Right atrium auricular region (tissue), 2 donors: ENCODE measurements at places on chromosomes 2 and 18. TPM values are rescaled to one million over a fixed set of nuclear protein-coding genes. Genes with fewer than 3 reads are reported as not detected.

CYB5A gene
- 73.5 TPM for total RNA-seq

GRCh38 chr2:70954886-70955285, 19.2 kb downstream of the ATP6V1B1 start:
- H3K4me1 ChIP-seq, result no peaks in the 10 kb centered on the region
- no peak for DNase-seq
- no peaks in the 10 kb centered on the region for H3K27me3 ChIP-seq
- H3K4me3 ChIP-seq, result no peak overlapping the region
- H3K27ac ChIP-seq, result no peak overlapping the region
- H3K36me3 ChIP-seq, result no peaks in the 10 kb centered on the region

- no peaks in the 10 kb centered on the region for H3K27me3 ChIP-seq
- H3K27ac ChIP-seq, result no peak overlapping the region
- H3K36me3 ChIP-seq, result no peaks in the 10 kb centered on the region
Measured at GRCh38 chr2:217166241-217166850, 306.5 kb upstream of the TNP1 start.

ACMSD gene
- total RNA-seq, result not detected

CPS1 gene
- 1.9 TPM for total RNA-seq

PTPRN gene
- total RNA-seq, result 0.74 TPM

DNA sequence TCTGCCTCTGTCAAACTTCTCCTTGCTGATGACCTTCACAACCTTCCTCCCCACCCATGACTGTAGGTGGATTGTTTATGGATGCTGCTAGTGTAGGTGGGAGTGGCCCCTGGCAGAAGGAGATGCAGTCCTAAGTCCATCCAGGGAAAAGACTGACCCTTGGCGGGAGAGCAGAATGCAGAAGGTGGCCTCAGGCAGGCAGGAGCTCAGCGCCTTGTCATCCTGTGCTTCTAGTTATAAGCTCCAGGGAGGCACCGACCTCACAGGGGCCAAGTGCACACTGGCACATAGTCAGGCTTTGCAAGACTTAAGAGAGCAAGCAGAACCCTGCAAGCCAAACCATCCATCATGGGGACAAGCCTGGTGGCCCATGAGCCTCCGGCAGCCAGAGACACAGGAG, 74.4 kb downstream of the CAPN13 start:
- H3K4me1 ChIP-seq, result no peaks in the 10 kb centered on the region
- H3K4me3 ChIP-seq, result no peak overlapping the region
- no peak overlapping the region for H3K27ac ChIP-seq
- no peak for DNase-seq
- H3K27me3 ChIP-seq, result no peaks in the 10 kb centered on the region

UGT1A10 gene
- not detected for total RNA-seq

DNA sequence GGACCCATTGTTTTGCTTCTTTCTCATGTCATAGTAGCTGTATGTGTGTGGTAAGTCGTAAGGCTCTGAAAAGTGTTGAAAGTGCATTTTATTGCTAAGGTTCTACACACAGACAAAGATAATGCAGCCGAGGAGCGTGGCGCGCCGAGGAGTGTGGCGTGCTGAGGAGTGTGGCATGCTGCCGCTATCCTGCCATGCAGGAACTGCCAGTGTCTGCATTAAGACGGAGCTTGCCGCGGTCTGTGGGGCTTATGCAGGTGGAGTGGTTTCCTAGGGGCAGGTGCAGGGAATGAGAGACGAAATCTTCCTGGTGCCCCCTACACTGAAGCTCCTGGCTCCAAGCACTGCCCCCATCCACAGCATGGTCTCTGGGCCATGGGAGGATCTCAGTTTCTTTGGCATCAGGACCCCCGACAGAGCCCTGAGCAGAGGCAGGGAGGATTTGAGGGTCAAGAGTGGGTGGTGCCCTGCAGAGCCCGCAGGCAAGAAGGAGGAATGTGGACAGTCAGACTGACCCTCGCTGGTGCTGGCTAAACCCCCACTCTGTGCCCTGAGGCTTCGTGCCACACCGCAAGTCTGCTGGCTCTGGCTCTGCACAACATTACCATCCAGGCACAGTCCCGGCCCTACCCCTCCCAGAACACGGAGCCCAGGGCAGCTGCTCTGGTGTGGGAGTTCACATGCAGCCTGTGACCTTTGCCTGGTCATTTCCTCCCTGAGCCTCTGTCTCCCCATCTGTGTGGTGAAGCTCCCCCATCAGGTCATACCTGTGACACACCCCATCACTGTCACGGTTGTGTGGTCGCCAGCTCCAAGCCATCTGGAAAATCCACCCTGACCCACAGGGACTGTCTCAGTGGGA, 3.2 kb downstream of the SNED1 start:
- no peaks in the 10 kb centered on the region for H3K27me3 ChIP-seq
- H3K4me1 ChIP-seq, result no peaks in the 10 kb centered on the region
- no peak overlapping the region for H3K4me3 ChIP-seq
- peak; percentile 53 for DNase-seq

GRCh38 chr2:96618596-96619283, 19.4 kb downstream of the KANSL3 start:
- no peak overlapping the region for H3K4me3 ChIP-seq
- no peak for DNase-seq
- peaks cover 15% of the 10 kb centered on the region for H3K4me1 ChIP-seq
- H3K27me3 ChIP-seq, result no peaks in the 10 kb centered on the region
- peak overlapping the region; percentile 24 for H3K27ac ChIP-seq

DNA sequence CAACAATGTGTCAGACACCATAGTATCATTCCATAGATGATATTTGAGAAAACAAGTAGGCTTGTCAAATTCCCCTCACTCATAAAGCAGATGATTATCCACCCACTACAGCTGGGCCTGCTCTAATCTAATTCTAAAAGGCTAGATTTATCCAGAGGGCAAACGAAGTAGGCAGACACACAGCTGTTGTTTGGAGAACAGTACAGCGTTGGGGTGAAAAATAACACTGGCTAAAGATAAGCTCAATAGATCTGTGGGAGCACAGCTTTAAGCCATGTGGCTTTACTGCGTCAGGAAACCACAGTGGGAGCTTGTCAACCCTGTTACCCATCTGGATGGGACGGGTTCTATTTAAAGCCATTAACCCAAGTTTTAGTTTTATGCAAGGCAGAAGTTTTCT, 48.9 kb upstream of the COBLL1 start:
- H3K36me3 ChIP-seq, result no peaks in the 10 kb centered on the region
- DNase-seq, result no peak
- H3K4me1 ChIP-seq, result no peaks in the 10 kb centered on the region
- H3K27ac ChIP-seq, result no peak overlapping the region

DNA sequence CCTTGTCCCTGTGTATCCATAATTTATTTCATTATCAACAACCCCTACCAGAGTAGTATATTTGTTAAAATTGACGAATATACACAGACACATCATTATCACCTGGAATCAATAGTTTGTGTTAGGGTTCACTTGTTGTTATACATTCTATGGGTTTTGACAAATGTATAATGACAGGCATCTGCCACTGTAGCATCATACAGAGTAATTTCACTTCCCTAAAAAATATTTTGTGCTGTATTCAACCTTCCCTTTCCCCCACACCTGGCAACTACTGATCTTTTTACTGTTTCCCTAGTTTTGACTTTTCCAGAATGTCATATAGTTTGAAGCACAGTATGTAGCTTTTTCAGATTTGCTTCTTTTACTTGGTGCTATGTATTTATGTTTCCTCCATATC, 132.0 kb downstream of the ZNF804A start:
- DNase-seq, result no peak
- no peak overlapping the region for H3K27ac ChIP-seq
- H3K4me3 ChIP-seq, result no peak overlapping the region
- no peaks in the 10 kb centered on the region for H3K36me3 ChIP-seq

AQP4 gene
- total RNA-seq, result 14.9 TPM

DNA sequence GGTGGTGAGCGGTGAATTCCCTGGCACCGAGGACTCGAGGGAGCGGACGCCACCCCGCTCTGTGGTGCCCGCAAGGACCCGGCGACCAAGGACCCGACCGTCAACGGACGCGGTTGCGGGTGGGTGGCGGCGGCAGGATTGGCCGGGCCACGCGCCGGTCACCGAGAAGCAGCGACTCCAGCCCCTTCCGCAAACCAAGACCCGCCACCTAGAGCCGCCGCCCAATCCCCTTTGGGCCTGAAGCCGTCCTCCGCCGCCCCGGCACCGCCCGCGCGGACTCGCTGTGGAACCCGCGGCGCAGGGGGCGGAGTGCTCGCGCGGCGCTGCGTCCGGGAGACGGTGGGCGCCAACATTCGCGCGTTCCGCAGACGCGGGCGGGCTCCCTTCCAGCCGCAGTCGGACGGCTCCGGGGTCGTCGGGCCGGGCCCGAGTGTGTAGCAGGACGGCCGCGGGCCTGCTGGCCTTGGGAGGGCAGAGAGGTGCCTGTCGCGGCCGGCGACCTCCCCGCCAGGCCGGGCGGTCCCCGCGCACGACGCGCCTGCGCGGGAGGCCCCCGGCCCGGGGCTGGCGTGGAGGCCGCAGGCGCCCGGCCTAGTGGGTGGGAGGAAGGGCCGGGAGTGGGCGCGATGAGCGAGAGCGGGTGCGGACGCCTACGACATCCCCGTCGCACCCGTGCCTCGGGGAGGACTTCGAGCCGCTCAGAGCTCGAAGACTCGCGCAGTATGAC, at the start of the genes FAM228B and PFN4:
Gene FAM228B, plus strand, starts transcription at position 275 of the 727 bp plus-strand sequence. CDS start 893 bp downstream, outside the sequence.
Gene PFN4, minus strand, starts transcription at position 140 of the 727 bp plus-strand sequence. CDS start 799 bp downstream, outside the sequence.
- no peaks in the 10 kb centered on the region for H3K27me3 ChIP-seq
- peak within 1 kb of the TSS; percentile 65 for H3K4me3 ChIP-seq
- no peaks in the 10 kb centered on the region for H3K36me3 ChIP-seq
- DNase-seq, result peak; percentile 88

SLC39A10 gene
- 12.3 TPM for total RNA-seq

GRCh38 chr2:170887496-170887895, 41.6 kb upstream of the GORASP2 start:
- H3K27ac ChIP-seq, result no peak overlapping the region
- H3K4me3 ChIP-seq, result no peak overlapping the region
- no peak for DNase-seq
- H3K36me3 ChIP-seq, result no peaks in the 10 kb centered on the region
- H3K27me3 ChIP-seq, result no peaks in the 10 kb centered on the region

ERMN gene
- total RNA-seq, result not detected

GRCh38 chr2:3956406-3956805, 253.0 kb downstream of the DCDC2C start:
- H3K4me3 ChIP-seq, result no peak overlapping the region
- DNase-seq, result no peak
- H3K27ac ChIP-seq, result no peak overlapping the region
- H3K4me1 ChIP-seq, result no peaks in the 10 kb centered on the region
- no peaks in the 10 kb centered on the region for H3K36me3 ChIP-seq

MYO1B gene
- 11.6 TPM for total RNA-seq
